ENCODE measurements at places on chromosomes 4 and X.
A peak's percentile ranks its signal among the peaks of the same experiment; 100 is the strongest.

DNA sequence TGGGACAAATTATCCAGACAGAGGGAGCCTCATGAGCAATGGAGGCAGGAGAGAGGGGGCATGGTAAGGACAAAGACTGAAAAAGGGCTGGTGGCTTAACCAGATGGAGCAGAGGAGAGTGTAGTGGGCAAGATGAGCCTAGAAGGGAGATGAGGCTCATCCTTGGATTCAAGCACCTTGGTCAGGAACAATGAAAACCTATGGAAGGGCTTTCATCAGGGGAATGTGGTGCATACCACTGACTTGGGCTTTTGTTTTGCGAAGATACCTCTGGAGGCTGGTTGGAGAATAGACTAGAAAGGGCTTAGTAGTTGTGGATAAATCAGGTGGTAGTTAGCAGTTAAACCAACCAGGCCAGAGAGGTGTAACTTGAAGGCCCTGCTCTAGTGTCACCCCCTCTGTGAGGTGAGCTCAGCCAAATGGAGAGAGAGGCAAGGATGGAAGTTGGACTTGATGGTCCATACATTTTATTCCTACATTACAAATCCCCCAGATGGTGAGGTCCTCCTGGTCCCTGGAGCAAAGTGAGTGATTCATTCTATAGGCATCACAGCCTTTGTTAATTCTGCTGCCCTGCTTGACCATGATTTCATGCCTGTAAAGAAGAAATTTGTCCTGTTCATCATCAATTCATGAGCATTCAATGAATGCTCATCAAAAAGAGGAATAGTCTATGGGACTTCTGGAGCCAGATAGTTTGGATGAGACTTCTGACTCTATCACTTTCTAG, 264.8 kb upstream of the IGFBP7 start:
- DNase-seq, result no peak

DNA sequence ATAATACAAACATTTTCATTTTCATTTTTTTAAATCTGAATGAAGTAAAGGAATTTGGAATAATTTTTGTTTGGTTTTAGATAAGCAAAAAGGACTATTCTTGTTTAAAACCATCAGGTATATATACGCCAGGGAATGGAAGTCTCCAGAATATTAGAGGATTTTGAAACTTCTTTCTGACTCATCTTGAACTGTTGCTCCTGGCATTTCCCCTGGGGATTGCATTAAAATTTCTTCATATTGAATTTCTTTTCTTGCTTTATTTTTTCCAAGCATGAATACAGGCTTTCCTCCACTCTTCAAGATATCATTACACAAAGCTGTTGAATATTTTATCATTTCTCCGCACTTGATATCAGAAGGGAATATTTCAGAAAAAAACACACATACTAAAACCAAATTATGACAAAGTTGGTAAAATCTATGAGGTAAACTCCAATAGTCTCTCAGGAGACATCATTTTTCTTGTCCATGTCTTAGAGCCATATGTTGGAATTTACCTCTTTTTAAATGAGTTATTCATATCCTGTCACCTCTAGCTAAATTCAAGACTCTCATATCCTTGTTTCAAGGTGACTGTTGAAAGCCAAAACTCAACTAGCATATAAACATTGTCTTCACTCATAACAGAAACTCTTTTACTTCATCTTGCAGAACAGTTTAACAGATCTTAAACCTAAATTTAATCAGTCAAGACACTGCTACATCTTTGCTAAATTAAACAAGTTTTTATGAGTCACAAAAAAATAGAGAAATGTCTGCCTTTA, 20.7 kb upstream of the CSN1S1 start:
- no peak for DNase-seq

GRCh38 chrX:39477762-39478120, 620.0 kb downstream of the BCOR start:
- DNase-seq, result no peak

GRCh38 chr4:5959211-5959982, 58.8 kb downstream of the C4orf50 start:
- no peak for DNase-seq

GRCh38 chr4:15996773-15997172, 33.8 kb upstream of the FGFBP2 start:
- no peak for DNase-seq

DNA sequence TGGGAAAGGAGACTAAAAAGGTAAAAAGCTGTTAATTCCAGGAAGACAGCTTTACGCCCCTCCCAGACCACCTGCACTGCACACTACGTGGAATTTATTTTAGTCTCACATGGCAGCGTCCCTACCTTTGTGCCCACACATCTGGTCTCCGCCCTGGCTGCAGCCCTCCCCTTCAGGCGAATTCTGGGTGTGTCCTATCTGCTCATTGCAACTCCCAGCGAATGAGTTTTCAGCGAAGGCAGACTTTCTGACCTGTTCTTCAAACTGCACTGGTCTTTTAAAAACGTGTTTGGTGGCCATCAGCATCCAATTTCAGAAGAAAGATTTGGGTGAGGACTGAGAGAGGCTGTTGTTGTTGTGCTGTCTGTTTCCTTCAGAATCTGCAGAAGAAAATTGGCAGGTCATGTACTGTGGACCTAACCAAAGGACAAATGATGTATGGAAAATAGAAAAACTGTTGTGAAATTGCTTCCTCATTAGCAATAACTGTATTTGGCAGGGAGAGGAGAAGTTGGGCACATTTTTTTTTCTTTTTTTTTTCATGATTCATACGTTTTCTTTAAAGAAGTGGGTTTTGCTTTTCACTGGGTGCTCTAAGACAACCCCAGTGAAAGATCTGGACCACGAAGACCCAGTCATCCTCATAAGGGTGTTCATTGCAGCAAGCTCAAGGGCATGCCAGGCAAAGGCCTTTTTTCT, 4.2 kb downstream of the TLR8 start:
- no peak for DNase-seq

DNA sequence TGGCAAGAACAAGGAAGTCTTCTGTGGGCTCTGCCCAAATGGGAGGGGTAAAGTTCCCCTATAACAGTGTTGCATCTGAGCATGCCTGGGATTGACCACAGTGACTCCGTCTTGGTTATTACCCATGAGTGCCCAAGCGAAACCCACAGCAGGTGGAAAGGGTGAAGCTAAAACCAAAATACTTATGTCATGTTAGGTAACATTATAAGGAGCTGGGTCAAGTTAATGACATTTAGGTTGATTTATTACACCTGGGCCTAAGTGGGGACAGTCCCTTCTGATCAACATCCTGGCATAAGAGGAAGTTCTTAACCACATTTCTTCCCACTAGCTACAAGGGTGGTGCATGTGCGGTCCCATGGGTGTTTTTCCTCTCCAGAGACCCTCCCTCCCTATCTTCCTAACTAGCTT, 1.3 kb upstream of the ZNF732 start:
- no peak for DNase-seq

- peak; percentile 9 for DNase-seq
Measured at GRCh38 chr4:119493419-119493818, 135.2 kb downstream of the PDE5A start.

GRCh38 chr4:68432320-68432719, 14.9 kb upstream of the TMPRSS11E start:
- DNase-seq, result no peak

- no peak for DNase-seq
Measured at GRCh38 chr4:123997776-123998449, 601.3 kb downstream of the SPRY1 start.

DNA sequence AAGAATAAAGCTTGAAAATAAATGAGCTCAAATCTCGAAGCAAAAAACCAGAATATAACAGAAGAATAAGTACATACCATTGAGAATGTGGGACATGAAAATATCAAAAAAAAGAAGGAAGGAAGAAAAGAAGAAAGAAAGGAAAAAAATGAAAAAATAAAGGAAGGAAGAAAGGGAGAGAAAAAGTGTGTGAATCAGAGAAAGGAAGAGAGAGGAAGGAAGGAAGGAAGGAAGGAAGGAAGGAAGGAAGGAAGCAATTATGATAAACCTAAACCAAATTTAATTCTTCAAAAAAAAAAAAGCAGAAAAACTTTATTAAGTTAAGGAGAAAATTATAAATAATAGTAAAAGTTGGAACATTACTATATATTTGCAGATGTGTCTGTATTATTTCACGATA, 949.8 kb downstream of the NLGN4X start:
- no peak for DNase-seq

- peak; percentile 44 for DNase-seq
Measured at GRCh38 chr4:148112231-148112982, 329.8 kb downstream of the NR3C2 start.

DNA sequence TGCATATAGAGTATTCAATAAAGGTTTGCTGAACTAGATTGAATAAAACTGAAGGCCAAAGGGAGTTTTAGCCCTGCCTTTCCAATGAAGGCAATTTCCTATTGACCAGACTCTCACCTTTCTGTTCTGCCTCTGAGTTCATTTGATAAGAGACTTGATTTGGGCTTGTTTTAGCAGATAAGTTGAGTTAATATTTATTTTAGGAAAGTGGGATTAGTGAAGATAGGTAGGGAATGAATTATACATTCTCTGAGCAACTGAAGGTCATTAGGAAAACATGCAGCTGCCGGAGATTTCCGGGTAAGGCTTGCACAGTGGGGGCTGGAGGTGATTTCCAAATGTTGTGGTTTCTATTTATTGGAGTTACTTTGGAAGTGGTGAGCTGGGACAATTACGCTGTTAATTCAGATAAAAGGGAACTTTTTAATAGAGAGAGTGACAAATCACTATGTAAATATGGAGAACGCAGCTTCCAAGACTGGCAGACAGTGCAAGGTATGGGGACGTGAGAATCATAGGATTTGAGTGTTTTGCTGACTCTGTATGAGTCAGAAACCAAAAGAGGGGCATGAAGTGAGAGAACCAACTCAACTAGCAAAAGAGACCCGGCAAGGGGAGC, 553.6 kb upstream of the BOD1L1 start:
- DNase-seq, result no peak

DNA sequence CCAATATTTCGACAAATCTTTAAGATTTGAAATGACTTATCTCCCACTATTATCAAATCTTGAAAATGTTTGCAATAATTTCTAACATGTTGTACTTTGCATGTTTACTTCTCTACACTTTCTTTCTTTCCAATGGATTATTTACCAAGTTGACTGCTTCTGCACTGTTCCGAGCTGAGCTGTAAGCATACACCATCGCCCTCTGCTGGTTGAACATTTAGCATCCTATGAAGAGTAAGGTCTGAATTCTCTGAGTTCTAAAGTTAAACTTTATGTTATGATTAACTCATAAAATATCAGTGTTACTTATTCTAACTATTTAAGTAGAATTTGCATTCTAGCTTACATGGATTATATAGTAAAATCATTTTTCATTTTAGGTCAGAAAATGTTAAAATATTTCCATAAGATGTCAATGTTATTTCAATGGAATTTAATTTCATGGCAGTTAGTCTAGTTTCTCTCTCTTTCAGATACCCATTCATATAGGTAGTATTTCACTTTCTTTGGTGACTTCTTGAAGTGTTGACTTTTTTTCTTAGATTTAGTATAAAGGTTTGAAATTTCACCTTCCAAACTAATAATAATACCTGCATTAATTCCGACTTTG, 137.4 kb downstream of the DKK2 start:
- peak; percentile 37 for DNase-seq

GRCh38 chr4:17030543-17030942, 132.1 kb upstream of the LDB2 start:
- peak; percentile 17 for DNase-seq

GRCh38 chrX:102345916-102346315, 93.9 kb downstream of the NXF2B start:
- peak; percentile 18 for DNase-seq

- peak; percentile 50 for DNase-seq
Measured at GRCh38 chr4:118287711-118288451, 64.9 kb downstream of the PRSS12 start.

- no peak for DNase-seq
Measured at GRCh38 chr4:185412412-185412811, 13.4 kb downstream of the UFSP2 start.

GRCh38 chr4:66045913-66046312, 375.6 kb upstream of the EPHA5 start:
- no peak for DNase-seq

DNA sequence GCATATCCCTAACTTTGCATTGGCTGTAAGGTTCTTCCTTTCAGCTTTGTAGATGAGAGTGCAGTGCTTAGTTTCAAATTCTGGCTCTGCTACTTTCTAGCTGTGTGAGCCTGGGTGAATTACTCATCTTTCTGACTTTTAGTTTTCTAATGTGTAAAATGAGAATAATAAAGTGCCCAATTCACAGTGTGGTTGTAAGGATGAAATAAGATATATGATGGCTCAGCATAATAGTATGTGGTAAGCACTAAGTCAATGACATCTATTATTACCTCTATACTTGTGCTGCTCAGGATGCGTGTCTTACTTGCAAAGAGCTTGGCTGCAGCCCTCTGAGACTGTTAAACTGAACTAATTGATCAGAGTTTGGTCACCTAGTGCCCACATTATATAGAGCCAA, 30.6 kb upstream of the ETNPPL start:
- DNase-seq, result no peak

- DNase-seq, result no peak
Measured at GRCh38 chrX:132876523-132877338, 81.7 kb downstream of the HS6ST2 start.

- DNase-seq, result peak; percentile 42
Measured at GRCh38 chr4:14879683-14880082, 122.6 kb upstream of the CPEB2 start.

DNA sequence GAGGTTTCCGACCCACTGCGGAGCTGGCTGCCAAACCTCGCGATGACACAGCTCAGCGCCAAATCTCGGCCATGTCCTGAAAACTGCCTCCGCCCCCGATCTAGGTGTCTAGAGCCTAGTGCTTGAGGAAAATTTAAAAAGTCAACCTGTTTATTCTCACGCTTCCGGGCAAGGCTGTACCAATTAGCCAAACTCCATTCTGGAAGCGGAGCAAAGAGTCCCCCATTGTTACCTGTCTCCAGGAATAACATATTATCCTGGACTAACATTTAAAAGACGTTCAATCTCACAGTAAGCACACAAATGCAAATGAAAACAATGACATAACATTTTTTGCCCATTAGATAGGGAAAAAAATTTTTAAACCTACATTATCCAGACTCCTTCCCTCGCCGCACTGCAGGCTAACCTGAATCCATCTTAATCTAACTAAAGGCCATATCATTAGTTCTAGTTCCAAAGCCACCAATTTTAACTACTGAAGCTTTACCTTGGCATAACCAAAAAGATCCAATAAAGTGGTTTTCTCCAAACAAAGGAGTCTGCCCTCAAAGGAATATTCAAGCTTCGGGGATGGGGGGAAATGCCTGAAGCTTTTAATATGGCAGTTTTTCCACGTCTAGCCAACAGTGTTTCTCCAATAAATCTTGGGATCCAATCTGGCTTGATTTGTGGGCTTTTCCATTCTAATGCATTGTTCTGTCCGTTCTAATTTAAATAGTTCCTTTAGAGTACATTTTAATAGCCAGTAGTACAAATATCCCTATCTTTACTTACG, 1.9 kb downstream of the HUWE1 start:
- no peak for DNase-seq

- no peak for DNase-seq
Measured at GRCh38 chrX:12197030-12197429, 58.8 kb downstream of the FRMPD4 start.

DNA sequence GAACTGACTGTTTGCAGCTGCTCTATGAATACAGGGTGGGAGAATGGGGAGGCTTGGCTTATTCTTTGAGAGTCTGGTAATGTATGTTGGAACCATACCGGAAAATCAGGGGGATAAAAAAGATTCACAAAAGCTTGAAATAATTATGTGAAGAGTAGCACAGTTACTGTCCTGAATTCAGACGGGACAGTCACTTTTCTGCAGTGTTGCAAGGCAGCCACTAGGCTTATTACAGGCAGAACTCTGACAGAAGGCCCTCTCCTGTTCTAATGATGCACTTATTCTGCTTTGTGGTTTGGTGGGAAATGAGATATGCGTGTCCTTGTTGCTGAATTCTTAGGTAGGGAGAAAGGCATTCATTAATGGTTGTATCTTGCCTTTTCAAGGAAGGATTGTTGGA, 37.2 kb downstream of the GUCY1B1 start:
- DNase-seq, result no peak

GRCh38 chr4:15855804-15856475, 77.8 kb downstream of the CD38 start:
- DNase-seq, result no peak

Data from mammary epithelial cell (primary cell).